Hippocampal formation (tissue), 2 donors: ENCODE measurements at places on chromosomes 1 and 21.

DNA sequence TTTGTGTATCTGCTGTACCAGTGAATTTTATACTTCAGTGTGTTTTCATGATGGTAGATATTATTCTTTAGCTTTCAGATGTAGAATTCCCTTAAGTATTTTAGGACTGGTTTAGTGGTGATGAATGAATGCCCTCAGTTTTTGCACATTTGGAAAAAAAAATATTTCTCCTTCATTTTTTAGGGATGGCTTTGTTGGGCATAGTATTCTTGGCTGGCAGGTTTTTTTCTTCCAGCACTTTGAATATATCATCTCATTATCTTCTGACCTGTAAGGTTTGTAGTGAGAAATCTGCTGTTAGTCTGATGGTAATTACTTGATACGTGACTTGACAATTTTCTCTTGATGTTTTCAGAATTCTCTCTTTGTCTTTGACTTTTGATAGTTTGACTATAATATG lies 66.8 kb downstream of the XPR1 start:
- no peak for DNase-seq

GRCh38 chr1:232667778-232668165 lies 37.8 kb upstream of the SIPA1L2 start:
- no peak for DNase-seq

- DNase-seq = peak; percentile 15
These were observed 96.9 kb upstream of the AKT3 start for GRCh38 chr1:243946946-243947345.

DNA sequence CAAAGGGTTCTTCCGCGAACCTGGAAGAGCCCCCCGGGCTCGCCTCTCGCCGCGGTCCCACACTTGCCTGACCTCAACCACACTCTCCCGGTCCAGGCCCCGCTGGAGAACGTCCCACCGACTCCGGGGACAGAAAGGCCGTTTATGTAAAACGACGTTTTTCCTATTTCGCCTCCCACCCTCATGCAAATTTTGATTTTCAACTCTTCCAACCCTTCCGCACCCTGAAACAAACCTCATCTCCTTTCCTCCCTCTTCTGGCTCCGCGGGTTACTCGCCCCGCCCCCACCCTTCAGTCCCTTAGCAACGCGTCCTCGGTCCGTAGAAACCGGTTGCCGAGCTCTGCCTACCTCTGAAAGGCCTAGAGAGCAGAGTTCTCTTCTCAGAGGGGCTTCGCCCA lies at the start of gene C1orf141:
TSS of gene C1orf141 (minus strand) at position 276 of the 400 bp plus-strand sequence. CDS start 7,730 bp downstream, outside the sequence.
- DNase-seq = no peak

DNA sequence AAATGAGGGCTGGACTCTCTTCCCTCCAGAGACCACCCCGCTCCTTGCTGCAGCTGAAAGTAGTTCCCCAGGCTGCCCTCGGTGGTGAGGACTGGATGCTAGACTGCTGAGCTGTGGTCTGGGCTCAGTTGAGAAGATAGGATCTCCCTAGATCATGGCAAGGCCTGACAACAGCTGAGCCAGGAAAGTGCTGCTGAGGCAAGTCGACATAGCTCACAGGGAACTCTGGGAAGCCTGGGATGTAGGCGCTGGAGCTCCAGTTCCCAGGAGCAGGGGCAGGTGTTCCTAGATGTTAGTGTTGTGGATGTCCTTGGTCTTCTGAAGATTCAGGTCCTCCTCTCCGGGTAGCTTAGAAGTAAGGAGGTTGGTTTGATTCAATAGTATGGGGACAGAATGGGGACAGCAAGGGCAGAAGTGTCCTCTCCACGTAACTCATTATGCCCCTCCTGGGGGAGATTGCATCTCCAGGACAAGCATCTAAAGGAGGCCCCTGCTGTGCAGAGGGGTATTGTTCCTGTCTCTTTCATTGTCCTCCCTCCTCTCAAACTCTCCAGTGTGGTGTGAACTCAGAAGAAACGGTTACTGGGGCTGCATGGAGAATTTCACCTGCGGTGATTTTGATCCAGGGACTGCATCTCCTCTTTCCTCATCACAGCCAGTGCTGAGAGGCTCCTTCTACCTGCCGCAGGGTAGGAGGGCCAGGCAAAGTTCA lies 3.7 kb downstream of the CYB561D1 start:
- DNase-seq = no peak

DNA sequence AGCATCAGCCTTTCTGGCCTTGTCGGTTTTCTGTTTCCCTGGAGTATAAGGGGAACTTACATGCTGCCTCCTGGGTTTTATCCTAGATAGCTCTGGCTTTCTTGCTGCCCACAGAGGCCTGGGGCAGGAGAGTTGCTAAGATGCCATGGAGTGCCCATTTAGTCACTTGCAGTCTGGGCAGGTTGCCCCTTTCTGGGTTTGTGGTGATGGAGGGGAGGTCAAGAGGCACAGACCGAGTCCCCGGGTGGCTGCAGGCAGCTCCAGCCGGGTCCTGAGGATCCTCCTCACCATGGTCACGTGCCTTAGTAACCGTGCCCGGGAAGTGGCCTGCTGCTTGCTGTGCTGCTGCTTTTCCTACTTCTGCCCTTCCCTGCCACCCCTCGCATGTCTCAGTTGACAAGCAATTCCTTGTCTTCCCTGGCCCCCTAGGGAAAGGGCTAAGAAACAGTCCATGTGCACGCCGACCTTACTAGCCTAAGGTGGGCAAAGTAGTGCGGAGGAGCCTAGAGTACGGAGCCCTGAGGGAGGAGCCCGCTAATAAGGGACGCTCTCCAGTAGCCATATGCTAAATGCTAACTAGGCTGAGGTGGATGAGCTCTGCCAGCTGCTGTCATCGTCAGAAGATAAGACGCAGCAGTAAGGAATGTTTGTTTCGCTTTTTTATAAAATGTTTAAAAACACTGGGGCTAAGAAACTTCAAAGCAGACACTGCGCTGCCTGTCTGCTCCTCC lies 34.8 kb downstream of the CLCA1 start:
- no peak for DNase-seq

- DNase-seq = no peak
These were observed 30.8 kb downstream of the CD2 start for GRCh38 chr1:116785006-116785405.

- no peak for DNase-seq
These were observed 193.3 kb downstream of the NPHP4 start for GRCh38 chr1:5798904-5799303.

- no peak for DNase-seq
These were observed 103.1 kb downstream of the SLC25A24 start for GRCh38 chr1:108097018-108097417.

- no peak for DNase-seq
These were observed 2.2 kb upstream of the KRTAP10-6 start for GRCh38 chr21:44594406-44594916.

GRCh38 chr1:230382001-230382491 lies 44.1 kb downstream of the PGBD5 start:
- DNase-seq = no peak
